ENCODE measurements at places on chromosomes 3 and 15.

GRCh38 chr15:40197434-40197833 lies 36.6 kb downstream of the BUB1B start:
- DNase-seq: no peak

GRCh38 chr3:114450008-114450596 lies 156.3 kb downstream of the TIGIT start:
- no peak for DNase-seq

- no peak for DNase-seq
Observed at GRCh38 chr15:68017201-68017600, 36.9 kb upstream of the PIAS1 start.

DNA sequence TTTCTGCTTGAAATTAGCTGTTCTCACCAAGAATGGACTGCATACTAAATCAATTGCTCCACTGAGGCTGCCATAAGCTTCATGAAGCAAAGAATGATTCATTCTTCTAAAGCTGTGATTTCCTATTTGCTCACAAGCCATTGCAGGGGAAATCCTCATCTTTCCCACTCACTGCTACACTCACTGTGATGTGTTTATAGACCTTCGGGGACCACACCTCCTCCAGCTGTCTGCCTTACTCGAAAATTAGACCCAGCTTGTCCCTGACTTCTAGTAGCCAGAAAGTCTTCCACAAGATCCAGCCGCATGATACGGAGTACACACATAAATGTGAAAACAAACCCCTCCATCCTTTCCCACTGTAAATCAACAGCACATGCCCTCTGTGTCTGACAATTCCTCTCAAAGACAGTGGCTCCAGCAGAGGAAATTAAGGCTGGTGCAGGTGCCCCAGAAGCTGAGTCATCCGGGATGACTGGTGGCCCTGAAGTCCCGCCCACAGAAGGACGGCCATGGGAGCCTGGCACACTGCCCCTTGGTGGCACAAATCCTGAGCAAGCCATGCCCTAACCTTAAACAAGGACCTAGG lies 172.0 kb downstream of the STT3B start:
- DNase-seq: no peak

DNA sequence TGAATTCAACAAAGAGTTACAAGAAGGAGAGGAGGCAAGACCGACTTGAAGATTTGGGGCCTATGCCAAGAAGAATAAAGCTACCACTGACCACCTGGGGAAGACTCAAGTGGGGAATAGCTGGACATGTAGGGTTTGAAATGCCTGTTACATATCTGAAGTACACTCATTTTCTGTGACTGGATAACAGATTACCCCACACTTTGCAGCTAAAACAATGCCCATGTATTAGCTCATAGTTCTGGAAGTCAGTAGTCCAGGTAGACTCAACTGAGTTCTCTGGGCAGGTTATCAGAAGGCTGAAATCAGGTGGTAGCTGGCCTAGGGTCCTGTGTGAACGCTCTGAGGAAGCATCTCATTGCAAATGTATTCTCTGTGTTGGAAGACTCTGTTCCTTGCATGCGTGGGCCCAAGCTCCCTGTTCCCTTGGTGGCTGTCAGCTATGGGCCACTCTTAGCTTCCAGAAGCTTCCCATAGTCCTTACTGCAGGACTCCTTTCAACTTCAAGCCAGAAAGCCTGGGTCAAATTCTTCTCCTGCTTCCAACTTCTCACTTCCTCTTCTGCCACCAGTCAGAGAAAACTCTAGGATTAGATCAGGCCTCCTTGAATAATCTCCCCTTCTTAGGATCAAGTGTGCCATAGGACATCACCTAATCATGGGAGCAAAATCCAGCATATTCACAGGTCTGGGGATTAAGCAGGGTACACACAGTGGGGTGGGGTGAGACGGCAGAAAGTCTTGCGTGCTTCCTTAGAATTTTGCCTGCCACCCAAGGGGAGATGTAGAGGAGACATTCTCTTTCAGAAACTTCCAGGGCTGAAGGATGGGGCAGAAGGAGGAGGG lies 187.8 kb downstream of the SHQ1 start:
- no peak for DNase-seq

- peak; percentile 32 for DNase-seq
Observed at GRCh38 chr3:138949445-138950005, 2.5 kb downstream of the FOXL2NB start.

DNA sequence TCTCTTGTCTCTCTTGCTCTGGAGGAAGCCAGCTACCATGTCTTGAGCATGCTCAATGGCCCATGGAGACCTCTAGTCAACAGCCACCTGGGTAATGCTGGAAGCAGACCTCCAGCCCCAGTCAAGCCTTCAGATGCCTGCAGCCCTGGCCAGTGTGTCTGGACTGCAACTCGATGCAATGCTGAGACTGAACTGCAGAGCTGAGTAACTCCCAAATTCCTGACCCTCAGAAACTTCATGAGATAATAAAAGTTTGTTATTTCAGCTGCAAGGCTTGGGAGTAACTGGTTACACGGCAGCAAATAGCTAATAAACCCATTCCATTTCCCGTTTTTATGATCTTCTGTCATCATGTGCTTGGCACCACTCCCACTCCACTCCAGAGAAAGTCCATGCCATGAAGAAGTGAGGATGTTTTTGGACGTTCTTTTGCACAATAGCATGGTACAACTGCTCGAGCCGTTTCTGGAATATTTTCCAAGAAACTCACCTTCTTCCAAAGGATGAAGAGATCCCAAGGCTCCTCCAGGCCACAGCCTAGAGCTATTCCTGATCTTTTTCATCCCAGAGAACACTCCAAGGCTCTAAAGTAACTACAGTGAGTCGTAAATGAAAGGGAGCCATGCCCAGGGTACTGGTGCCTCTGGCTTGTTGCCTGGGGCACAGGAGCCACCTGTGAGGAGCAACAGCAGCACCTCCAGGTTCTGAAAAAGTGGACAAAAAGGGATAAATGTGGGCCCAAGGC lies 72.0 kb upstream of the KLF13 start:
- no peak for DNase-seq

- DNase-seq: no peak
Observed at GRCh38 chr3:75140904-75141615, 523.1 kb upstream of the FRG2C start.

GRCh38 chr3:195438371-195438770 lies 4.4 kb downstream of the ACAP2 start:
- no peak for DNase-seq

DNA sequence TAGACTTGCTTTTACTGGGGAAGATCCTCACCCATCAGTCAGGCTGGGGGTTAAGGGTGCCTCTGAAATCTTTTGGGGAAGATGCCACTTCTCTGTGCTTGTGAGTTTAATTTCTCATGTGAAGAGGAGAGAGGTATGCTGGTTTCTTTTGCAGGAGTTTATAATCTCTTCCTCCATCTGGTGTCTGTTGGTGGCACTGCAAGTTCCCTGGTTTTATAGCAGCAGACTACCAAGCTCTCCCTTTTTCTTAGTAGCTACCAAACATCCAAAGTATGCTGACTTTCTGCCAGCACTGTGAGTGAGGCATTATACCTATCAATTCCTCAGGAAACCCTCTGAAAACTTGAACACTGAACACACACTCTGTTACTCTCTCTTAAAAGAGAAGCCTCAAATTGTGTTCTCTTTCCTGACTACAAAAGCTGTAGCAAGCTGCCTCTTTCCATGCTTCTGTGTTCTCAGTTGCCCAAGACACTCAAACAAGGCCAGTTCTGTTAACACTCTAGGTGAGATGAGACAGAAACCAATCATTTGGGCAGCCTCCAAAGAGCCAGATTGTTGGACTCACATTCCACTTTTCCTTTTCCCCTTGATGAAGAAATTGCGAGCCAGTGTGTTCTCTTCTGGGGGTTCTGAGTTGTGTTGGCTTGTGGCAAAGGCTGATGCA lies 299.5 kb downstream of the GAP43 start:
- DNase-seq: peak; percentile 26

GRCh38 chr3:48248095-48248850 lies 7.4 kb downstream of the ZNF589 start:
- DNase-seq: no peak

DNA sequence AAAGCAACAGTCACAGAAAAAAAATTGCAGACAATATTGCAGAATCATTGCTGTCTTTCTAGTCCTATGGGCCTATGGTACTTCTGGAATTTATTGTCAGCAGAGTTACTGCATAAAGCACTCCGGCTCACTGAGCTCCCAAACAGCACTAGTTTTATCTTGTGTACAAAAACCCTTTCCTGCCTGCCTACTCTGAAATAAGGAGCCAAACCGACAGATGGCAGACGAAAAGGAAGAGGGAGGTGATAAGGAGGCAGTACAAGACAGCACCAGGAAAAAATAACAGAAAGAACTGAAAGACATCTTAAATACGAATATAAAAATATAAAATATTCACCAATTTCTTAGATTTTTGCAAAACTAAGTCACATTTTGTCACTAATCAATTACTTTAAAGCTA lies 15.6 kb downstream of the HERC1 start:
- DNase-seq: peak; percentile 12

DNA sequence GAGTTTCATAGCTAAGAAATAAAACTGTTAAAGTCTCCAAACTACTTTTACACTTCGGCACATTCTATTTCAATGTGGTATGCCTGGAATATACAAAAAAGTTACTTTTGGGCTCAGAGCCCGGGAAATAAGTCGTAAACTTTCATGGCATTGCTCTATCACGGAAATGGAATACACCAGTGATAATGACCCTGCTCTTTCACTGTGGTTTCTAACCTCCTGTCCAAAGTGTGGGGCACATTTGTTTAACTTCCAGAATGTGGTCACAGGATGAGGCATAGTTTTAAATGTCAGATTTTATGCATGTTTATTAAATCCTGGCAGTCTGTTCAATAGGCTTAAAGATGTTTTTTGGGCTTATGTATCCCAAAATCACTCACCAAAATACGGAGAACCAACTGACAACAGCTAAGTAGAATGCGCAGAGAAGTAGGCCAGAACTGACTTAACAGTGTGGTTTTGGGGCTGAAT lies 5.1 kb downstream of the CXCR6 start:
- DNase-seq: no peak

- peak; percentile 41 for DNase-seq
Observed at GRCh38 chr15:34701536-34701935, 53.3 kb downstream of the GJD2 start.

GRCh38 chr3:194275291-194275690 lies 75.8 kb downstream of the CPN2 start:
- no peak for DNase-seq

DNA sequence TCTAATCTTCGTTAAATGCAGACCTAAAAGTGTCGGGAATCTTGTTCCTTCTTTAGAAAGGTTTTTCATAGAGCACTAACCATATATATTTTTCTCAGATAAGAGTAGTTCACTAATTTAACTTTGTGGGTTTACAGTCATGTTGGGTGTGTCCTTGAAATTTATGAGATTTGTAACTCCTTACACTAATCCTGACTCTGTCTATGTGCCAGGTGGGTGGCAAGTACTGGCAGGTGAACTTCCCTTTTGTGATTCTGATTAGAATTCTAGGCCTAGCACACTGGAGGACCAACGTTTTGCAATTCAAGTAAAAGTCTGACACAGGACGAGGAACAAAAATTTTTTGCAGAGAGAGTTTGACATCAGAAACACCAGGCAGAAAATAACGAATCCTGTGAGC lies 220.1 kb downstream of the P3H2 start:
- DNase-seq: no peak

- DNase-seq: no peak
Observed at GRCh38 chr3:18901571-18901970, 246.7 kb upstream of the KCNH8 start.

- DNase-seq: no peak
Observed at GRCh38 chr15:27894645-27895044, 204.5 kb downstream of the OCA2 start.

DNA sequence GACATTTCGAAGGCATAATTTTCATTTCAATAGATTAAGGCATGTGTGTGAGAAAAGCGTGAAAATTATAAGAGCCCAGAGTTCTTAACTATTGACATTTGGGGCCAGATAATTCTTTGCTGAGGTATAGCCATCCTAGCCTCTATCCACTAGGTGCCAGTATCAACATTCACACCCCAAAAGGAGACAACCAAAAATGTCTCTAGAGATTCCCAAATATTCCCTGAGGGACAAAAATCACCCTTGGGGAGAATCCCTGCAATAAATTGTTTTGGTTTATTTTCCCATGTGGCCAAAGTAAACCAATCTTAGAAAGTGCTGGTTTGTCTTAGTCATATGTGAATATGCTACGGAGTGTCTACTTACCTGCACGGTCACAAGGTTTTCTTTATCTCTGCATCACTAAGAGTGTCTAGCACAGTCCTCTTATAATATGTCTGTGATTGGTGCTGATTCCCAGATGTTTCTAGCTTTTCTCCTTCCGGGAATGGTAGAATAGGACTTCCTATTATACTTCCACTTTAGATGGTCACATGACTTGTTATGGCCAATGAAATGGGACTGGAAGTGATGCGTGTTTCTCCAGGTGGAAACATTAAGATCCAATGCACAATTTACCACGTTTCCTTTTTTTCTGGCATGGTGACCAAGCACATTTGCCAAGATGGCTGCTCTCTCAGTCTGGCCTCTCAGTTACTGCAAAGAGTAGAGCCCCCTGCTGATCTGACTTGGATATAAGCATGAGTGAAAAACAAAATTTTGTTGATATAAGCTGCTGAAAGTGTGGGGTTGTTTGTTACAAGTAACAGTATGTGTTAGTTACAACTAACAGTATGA lies 8.0 kb upstream of the KBTBD8 start:
- DNase-seq: no peak

GRCh38 chr3:13235897-13236296 lies 162.7 kb upstream of the IQSEC1 start:
- no peak for DNase-seq

GRCh38 chr3:120753810-120754209 lies 11.3 kb downstream of the GTF2E1 start:
- no peak for DNase-seq

GRCh38 chr3:31116651-31117050 lies 222.2 kb upstream of the GADL1 start:
- DNase-seq: no peak

- DNase-seq: no peak
Observed at GRCh38 chr15:80739919-80740318, 39.3 kb upstream of the CEMIP start.

GRCh38 chr15:31158858-31159569 lies 57.5 kb upstream of the TRPM1 start:
- DNase-seq: no peak

DNA sequence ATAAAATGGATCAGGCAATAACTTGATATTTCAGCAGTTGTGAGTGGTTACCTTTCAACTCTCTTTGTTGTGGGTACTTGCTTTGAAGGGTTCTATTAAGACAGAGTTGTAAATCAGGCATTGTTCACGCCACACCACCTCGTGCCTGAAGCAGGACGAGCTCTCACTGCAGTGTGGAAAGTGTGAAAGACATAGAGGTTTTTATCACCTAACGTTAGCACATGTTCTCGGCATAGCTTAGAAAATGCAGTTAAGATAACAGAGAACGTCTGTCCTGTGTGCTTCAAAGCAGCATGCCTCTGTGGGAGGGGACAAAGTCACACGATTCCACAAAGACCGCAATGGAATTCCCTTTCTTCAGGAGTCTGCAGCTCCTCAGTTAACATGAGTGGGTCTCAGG lies 7.8 kb downstream of the ADAMTS17 start:
- no peak for DNase-seq

DNA sequence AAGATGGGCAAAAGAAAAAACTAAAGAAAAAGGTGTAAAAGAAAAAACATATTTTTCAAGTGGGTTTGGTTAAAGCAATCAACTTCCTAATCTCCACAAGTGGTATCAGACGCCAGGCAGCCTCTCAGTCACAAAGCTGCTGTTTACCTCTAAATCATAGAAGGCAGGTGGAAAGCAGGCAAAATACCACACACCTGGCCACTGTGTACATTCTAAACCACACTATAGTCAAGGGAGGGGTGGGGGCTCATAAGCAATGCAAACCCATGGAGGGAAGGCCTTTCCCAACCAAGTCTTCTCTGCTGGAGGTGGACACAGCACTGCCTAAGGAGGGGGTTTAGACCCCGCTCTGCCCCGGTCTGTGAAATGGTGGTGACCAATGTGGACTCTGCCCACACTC lies 50.4 kb downstream of the MCF2L2 start:
- DNase-seq: no peak

All from neural progenitor cell (in vitro differentiated cells).